ENCODE measurements at places on chromosomes 1 and 21. TPM values are rescaled to one million over a fixed set of nuclear protein-coding genes. Genes with fewer than 3 reads are reported as not detected.
A peak's percentile ranks its signal among the peaks of the same experiment; 100 is the strongest.

Gene KRTAP7-1
- polyA plus RNA-seq, result not detected

Gene PRAMEF9
- not detected for polyA plus RNA-seq

Gene ADAM30
- polyA plus RNA-seq, result not detected

Gene CLCA1
- 302 TPM for polyA plus RNA-seq

Gene SLC27A3
- polyA plus RNA-seq, result 9.2 TPM

DNA sequence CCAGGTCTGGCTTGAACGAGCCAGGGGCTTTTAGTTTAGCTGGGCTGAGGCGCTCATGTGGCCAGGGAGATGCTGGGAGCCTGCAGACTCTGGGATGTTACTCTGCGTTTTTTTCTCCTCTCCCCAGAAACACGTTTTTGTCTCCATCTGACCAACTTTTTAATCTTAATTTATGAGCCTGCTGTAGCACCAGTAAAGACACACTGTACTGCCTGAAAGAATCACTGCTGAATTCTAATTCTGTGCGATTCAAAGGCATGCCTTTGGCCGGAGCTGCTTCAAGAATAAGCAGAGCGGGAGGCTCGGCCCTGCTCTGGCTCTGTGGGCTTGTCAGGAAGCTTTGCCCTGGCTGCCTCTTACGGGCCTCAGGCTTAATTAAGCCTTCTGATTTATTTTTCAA, 129.5 kb downstream of the CAMTA1 start:
- no peaks in the 10 kb centered on the region for H3K27me3 ChIP-seq
- H3K27ac ChIP-seq, result no peak overlapping the region
- no peak for DNase-seq
- H3K4me1 ChIP-seq, result no peaks in the 10 kb centered on the region
- no peak overlapping the region for H3K4me3 ChIP-seq

GRCh38 chr1:204640578-204640977, 45.0 kb downstream of the LRRN2 start:
- no peaks in the 10 kb centered on the region for H3K4me1 ChIP-seq
- no peaks in the 10 kb centered on the region for H3K27me3 ChIP-seq
- H3K36me3 ChIP-seq, result no peaks in the 10 kb centered on the region
- H3K4me3 ChIP-seq, result no peak overlapping the region

GRCh38 chr1:42479621-42480020, 16.5 kb downstream of the CCDC30 start:
- no peaks in the 10 kb centered on the region for H3K4me1 ChIP-seq
- H3K36me3 ChIP-seq, result peaks cover 9% of the 10 kb centered on the region
- no peak overlapping the region for H3K4me3 ChIP-seq
- no peak overlapping the region for H3K27ac ChIP-seq
- no peak for DNase-seq

- no peak overlapping the region for H3K27ac ChIP-seq
- no peaks in the 10 kb centered on the region for H3K36me3 ChIP-seq
- no peaks in the 10 kb centered on the region for H3K4me1 ChIP-seq
- DNase-seq, result no peak
- no peak overlapping the region for H3K4me3 ChIP-seq
These were observed 217.2 kb downstream of the ST6GALNAC3 start for GRCh38 chr1:76291737-76292136.

DNA sequence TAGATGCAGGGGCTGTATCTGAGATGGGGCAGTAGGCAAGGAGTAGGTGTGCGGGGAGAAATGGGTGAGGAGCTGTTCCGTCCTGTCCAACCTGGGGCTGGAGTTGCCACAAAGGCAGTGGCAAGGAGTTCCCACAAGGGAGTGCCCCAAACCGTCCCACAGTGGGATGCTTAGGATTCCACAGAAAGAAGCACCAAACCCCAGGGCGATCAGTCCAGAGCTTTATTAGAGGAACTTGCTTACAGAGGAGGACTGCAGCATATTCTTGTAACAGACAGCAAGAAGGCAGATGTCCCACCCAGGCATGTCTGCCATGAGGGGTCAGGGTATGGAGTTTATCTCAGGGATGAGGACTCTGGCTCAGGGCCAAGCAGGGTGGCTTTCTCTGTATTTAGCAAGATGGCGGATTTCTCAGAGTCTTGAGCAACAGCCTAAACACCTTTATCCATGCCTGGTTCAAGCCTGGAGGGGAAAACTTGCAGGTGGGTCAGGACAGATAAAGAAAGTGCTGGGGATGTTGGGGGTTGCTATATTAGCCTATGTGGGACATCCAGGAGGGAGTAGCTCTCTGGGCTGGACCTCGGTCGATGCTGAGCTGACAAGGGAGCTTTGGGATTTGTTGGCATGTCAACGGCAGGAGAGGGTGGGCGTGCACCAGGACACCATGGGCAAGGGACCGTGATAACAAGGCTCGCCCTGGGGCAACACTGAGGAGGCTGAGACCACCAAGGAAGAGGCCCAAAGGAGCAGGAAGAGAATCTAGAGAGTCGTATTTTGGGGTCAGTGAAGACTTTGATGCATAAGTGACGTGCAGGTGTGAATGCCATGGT, 32.8 kb downstream of the OBSCN start:
- H3K4me3 ChIP-seq, result no peak overlapping the region
- H3K27ac ChIP-seq, result no peak overlapping the region

DNA sequence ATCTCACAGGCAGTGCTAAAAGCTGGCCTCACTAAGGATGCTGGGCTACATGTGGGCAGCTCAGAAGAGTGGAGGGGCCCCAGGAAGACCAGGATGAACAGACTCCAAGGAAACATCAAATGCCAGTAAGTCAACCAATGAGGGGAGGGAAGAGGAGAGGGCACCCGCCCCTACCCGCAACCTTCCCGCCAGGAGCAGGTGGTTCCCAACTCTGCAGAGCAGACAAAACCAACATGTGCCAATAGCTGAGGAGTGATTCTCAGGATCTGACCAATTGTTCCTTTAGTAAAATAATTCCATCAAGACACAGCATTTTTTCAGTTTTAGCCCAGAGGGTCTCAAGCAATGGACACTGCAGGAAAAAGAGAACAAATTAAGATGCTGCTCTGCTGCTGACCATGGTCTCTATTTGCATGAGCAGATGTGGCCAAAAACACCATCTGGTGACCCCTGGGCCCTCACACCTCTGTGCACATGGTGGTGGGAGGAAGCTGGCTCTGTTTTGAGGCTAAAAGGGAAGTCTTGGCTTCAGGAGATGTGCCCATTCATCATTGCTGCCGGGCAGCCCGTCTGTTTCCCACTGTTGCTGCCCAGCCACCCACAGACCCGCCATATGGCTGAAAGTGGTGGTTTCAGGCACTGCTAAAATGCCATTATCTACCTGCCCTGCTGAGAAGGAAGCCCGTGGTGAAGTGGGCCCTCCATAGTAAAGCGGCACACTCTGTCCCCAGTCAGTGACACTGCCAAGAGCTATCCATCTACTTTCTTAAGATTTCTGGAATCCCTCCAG, 231.8 kb downstream of the KCNH1 start:
- no peaks in the 10 kb centered on the region for H3K4me1 ChIP-seq
- H3K27me3 ChIP-seq, result no peaks in the 10 kb centered on the region
- DNase-seq, result no peak
- H3K36me3 ChIP-seq, result no peaks in the 10 kb centered on the region
- H3K27ac ChIP-seq, result no peak overlapping the region

- no peak overlapping the region for H3K27ac ChIP-seq
- H3K27me3 ChIP-seq, result no peaks in the 10 kb centered on the region
- H3K4me1 ChIP-seq, result no peaks in the 10 kb centered on the region
- peak; percentile 78 for DNase-seq
These were observed 31.0 kb downstream of the SLC45A1 start for GRCh38 chr1:8348777-8349472.

- peak overlapping the region; percentile 75 for H3K27ac ChIP-seq
- DNase-seq, result peak; percentile 84
- H3K4me1 ChIP-seq, result peaks cover 20% of the 10 kb centered on the region
- H3K27me3 ChIP-seq, result no peaks in the 10 kb centered on the region
- H3K4me3 ChIP-seq, result no peak overlapping the region
These were observed 7.7 kb downstream of the FBXO6 start for GRCh38 chr1:11671544-11672286.

DNA sequence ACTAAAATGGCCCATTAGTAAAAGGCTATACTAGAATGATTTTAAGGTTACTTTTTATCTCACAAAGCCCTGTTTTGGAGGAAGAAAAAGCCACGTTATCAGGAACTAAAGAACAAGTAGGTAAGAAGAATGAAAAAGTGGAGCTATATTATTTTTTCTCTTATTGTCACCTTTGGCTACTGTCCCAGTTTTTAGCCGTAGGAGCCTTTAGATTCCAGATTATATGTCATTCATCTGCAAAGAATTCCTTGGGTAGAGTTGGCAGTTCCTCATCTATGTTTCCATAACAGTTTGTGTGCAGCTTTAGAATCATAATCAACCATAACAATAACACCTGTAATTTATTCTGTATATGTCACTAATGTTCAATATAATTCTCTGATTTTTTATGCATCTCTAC, 83.8 kb downstream of the TPR start:
- H3K27me3 ChIP-seq, result no peaks in the 10 kb centered on the region
- no peak for DNase-seq
- H3K4me3 ChIP-seq, result no peak overlapping the region
- H3K27ac ChIP-seq, result no peak overlapping the region
- no peaks in the 10 kb centered on the region for H3K4me1 ChIP-seq
- no peaks in the 10 kb centered on the region for H3K36me3 ChIP-seq

DNA sequence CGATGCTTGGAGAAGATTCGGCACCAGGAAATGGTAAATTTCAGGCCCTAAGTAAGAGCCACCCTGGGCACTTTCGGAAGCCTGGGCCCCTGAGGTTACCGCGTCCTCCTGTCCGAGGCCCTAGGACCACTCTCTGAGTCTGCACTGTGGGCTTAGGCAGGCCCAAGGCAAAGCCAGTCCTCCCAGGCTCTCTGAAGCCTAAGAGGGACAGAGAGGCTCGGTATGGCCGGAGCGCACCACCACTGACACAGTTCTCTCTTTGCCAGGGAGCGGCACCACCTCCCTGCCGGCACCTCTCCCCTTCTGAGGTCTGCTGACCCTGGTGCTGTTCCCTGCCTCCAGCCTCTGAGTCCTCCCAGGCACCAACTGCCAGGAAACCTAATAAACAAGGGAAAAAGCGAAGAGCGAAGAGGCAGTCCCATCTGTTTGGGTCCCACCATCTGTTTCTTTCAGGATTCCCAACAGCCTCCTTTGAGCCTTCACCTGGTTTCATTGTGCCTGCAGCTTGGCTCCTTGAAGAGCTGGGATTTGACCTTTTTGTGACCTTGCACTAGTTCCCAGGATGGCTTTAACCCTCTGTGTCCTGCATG, 57.7 kb downstream of the VWA5B1 start:
- H3K36me3 ChIP-seq, result no peaks in the 10 kb centered on the region
- no peak overlapping the region for H3K27ac ChIP-seq
- H3K27me3 ChIP-seq, result no peaks in the 10 kb centered on the region
- DNase-seq, result no peak
